ENCODE measurements at places on chromosomes 11 and 22.

DNA sequence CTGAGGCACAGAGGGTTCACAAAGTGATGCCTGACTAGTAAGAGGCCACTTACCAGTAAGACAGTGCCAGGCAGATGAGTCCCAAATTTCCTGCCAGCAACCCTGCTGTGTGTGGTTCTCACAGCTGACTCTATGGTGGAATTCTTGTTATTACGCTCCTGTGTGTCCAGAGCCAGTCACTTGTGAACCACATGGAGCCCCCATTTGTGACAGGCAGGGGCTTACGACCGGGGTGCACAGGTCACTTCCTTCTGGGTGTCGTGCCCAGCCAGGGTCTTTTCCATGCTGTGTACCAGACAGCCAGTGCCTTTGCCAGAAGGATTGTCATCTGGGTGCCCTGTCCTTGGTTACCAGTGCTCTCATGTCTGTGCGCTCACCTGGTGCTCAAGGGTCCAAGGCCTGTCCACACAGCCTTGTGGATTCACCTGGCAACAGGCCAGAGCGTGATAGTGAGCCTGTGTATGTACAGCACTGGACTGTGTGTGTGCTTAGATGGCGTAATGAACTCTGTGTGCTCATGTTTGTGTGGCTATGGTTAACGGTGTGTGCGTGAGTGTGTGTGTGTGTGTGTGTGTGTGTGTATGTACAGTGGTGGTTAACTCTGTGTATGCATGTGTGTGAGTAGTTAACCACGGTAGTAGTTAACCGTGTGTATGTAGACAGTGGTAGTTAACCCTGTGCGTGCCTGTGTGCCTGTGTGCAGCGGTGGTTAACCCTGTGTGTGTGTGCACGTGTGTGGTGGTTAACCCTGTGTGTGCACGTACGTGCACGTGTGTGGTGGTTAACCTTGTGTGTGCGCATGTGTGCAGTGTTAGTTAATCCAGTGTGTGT, 18.6 kb downstream of the GRAMD4 start:
- peak; percentile 58 for DNase-seq

DNA sequence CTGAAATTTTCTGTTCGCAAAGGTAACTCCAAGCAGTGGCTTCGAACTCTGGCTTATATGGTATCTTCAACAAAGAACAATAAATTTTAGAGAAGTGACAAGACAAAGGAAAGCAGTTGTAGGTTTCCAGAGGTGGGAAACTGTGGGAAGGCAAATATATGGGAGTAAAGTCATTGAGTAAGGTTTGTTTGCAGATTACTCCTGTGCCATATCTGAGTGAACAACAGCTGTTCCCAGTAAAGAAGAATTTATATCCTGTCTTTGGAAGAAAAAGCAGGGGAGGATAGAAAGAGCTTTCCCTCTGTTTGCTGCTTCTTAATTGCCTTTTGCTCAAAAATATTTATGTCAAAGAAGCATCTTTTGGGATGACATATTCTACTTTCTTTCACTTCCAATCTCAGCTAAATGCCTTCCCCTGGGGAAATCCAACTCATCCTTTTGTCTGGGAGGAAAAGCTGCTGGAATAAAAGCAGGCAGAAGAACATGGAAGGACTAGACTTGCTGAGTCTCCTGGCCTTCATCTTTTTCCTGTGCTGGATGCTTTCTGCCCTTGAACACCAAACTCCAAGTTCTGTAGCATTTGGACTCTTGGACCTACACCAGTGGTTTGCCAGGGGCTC, 10.4 kb upstream of the RCN1 start:
- DNase-seq: no peak

- no peak for DNase-seq
Observed at GRCh38 chr22:27687984-27688545, 113.5 kb downstream of the MN1 start.

DNA sequence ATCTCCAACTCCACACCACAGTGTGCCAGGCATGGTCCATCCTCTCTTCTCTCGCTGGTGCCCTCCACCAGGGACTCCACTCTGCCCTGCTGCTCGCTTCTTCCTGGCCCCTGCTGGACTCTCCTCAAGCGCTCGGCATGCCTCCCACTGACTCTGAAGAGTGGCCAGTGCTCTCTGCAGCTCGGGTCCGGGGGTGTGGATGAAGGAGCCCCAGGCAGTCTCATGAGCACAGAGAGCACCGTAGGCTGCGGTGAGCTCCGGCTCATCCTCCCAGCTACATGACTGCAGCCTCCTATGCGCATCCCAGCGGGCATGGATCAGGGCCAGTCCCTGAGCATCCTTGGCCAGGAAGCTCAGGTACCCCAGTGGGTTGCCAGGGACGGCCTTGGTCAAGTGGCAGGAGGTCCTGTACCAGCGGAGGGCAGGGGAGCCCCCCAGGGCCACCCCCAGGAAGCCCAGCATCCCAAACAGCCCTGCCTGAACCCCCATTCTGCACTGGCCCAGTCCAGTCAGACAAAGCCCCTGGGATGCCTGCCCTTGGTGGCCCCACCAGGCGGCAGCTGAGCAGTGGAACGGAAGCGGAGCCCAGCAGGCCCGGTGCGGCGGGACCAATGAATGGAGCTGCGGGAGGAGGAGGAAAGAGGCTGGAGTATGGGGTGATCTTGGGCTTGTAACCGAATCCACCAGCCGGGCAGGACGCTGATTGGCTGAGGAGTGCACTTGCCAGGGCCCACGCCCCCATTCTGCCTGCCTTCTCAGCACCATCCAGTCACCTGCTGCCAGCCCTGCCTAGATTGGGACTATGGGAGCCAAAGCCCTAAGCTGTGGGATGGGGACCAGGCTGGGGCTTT, at the start of gene PLA2G3:
PLA2G3 (minus strand) TSS at position 643 of the 851 bp plus-strand sequence; CDS start at position 489, 154 bp downstream.
- peak; percentile 85 for DNase-seq

GRCh38 chr11:83613767-83614121, 327.6 kb upstream of the CCDC90B start:
- no peak for DNase-seq

DNA sequence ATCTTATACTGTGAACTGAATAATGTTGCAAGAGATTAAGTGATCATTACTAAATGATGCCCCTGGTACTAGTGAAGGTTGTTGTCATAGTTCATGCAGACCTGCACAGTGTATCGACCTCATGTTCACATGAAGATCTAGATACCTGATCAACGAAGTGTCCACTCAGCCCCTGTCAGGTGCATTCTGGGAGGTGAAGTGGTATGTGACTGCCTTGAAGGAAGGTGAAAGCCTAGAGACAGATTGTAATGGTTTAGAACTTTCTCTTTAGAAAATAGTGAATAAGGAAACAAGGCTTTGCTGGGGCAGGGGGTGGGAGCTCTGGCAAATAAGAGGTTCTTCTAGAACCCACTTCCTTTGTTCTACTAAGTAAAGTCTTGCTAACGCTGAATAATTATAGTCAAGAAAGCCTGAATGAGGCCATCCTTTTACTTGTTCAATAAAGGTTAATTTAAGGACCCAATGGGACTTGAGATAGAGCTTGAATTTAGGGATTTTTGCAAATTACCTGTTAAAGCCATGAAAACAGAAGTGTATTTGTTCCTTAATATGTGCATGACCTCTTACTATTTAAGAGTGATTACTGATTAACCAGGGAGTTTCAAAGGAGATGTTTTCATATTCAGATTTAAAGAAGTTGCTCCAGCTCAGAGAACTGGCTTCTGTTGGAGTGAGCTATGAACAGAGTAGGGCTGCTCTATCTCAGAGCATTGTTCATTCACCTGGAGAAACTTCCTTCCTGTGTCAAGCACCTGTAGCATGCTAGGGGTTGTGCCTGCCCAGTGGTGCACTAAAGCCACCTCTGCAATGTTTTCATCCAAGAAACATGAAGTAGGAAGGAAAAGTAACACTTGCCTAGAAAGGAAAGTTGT, 45.3 kb downstream of the C22orf31 start:
- DNase-seq: no peak

GRCh38 chr11:95415837-95416304, 184.9 kb upstream of the SESN3 start:
- no peak for DNase-seq

GRCh38 chr11:133115099-133115498, 417.2 kb downstream of the OPCML start:
- DNase-seq: no peak

DNA sequence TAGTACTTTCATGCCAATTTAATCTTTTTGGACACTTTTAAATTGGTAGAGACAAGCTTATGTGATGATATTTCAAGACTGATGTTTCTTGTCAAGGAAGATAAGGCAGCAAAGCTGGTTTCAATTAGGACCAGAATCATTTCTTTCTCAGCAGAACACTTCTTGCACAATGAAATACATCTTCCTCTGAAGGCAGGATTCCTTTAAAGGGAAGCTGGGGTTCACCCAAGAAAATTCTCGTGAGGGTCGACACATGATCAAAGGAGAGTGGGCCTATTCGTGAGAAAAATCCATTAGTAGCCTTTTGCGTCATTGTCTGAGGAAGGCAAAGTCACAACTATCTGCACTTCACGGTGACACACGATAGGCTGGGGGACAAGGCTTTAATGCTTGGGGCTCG, 17.6 kb downstream of the TTC12 start:
- no peak for DNase-seq

- DNase-seq: no peak
Observed at GRCh38 chr11:36288442-36289225, 590 bp downstream of the COMMD9 start.

GRCh38 chr11:73671701-73672100, 25.3 kb downstream of the PLEKHB1 start:
- DNase-seq: no peak

GRCh38 chr11:44939673-44940395, 10.8 kb downstream of the TP53I11 start:
- DNase-seq: no peak

DNA sequence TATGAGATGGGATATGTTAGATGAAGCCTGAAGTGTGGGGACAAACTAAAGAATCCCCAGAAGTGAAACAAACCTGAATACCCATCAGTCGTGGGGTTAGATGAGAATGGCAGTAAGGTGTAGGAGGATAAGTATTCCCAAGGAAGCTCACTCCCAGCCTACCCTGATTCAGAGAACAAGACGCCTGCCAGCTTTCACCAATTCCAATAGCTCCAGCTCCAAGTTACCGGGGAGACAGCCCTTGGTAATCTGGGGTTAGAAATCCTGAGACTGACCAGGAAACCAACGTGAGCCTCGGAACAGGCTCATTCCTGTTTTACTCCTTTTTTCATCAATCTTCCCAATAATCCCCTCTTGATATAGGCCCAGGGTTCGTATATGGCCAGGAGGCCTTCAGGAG, 46.5 kb downstream of the RPL27A start:
- DNase-seq: no peak

DNA sequence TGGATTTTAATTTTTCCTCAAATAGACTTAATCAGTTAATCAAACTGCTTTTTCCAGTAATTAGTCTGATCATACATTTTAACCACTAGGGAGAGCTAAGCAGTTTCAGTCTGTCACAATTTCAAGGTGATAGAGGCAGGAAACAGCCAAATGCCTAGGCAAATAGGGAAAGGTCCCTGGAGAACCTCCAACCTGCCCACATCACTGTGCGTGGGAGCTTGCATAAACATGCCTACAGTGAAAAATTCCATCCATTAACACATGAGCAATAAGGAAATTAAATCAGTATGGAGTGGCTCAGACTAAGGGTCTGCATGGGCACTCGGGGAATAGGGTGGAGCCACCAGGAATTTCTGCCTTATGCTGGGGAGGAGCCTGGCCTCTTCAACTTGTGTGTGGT, 74.6 kb downstream of the AASDHPPT start:
- DNase-seq: no peak

GRCh38 chr22:42528591-42529307, 9.2 kb upstream of the RRP7A start:
- no peak for DNase-seq

- no peak for DNase-seq
Observed at GRCh38 chr22:39264349-39265038, 19.7 kb upstream of the PDGFB start.

DNA sequence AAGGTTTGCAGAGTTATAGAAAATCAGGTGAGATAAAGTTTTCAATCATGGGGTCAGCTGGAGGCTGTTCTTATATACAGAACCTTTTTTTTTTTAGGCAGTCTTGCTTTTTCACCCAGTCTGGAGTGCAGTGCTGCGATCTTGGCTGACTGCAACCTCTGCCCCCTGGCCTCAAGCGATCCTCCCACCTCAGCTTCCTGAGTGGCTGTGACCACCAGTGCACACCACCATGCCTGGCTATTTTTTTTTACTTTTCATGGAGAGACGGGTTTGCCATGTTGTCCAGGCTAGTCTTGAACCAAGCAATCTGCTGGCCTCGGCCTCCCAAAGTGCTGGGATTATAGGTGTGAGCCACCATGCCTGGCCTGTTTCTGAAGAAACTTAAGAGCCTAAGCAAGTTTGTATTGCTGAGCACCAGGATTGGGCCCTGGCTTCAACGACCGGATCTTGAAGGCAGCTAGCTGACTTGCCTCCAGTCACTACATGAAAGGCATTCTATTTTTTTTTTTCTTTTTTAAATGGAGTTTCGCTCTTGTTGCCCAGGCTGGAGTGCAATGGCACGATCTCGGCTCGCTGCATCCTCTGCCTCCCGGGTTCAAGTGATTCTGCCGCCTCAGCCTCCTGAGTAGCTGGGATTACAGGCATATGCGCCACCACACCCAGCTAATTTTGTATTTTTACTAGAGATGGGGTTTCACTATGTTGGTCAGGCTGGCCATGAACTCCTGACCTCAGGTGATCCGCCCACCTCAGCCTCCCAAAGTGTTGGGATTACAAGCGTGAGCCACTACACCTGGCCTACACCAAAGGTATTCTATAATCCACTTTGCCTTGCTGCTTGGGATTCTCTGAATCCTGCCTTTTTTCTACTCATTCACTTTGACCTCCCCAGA, 7.6 kb downstream of the XBP1 start:
- no peak for DNase-seq

DNA sequence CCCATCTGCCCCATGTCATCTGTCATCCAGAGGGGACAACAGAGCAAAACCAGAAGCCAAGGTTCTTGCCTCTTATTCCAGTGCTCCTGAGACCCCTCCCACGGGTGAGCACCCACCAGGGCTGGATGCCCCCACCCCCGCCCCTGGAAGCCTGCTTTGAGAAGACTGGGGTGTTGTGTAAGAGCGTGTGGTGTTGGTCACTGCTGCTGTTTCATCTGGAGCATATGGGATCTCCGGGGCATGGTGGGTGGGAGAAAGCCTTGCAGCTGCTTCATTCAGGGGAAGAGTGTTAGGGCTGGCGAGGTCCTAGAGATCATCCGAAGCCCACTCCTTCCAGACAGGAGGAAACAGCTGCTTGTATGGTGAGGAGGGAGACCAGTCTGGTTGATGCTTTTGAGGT, 54.1 kb downstream of the CHRDL2 start:
- DNase-seq: no peak

- no peak for DNase-seq
Observed at GRCh38 chr11:34891611-34892010, 24.6 kb downstream of the APIP start.

- DNase-seq: no peak
Observed at GRCh38 chr11:133826866-133827265, 18.4 kb downstream of the SPATA19 start.

DNA sequence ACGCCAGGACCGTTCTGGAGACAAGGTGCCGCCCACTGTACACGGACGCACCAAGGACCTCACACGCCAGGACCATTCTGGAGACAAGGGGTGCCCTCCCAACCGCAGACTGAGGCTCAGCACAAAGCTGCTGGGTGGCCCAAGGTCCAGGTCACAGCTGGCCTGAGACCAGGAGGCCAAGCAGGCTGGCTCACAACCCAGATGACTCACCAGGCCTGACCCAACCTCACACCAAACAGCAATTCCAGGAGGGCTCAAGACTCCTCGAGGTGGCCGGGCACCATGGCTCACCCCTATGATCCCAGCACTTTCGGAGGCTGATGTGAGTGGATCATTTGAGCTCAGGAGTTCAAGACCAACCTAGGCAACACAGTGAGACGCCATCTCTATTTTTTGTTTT, 14.8 kb downstream of the BRD1 start:
- no peak for DNase-seq

All from NCI-H510A (cell line).